Stimulated activated naive CD4-positive, alpha-beta T cell treated with Interleukin-2 at 50 U/mL for 16 hours (primary cell): ENCODE measurements at places on chromosomes 4 and X.

DNA sequence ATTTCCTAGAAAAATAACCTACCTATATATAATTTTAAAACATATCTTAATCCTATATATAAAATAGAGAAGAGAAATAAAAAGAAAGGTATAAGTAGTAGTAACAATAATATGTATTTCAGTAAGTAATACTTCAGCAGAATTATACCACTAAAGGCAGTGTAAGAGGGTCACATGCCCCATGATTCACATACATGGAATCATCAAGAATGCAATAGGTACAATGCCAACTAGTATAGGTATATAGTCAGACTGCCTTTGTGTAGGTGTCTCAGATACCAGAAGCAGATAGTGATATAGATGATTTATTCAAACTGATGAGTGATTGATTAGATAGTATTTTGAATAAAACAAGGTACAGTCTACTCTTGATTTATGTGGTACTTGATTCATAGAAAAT, 9.4 kb downstream of the AIMP1 start:
- no peak for DNase-seq

GRCh38 chr4:182185491-182185890, 57.7 kb upstream of the TENM3 start:
- DNase-seq: no peak

- DNase-seq: no peak
Observed at GRCh38 chr4:124343661-124344171, 368.8 kb downstream of the ANKRD50 start.

GRCh38 chr4:28948501-28948900, 1771.7 kb upstream of the PCDH7 start:
- DNase-seq: no peak

DNA sequence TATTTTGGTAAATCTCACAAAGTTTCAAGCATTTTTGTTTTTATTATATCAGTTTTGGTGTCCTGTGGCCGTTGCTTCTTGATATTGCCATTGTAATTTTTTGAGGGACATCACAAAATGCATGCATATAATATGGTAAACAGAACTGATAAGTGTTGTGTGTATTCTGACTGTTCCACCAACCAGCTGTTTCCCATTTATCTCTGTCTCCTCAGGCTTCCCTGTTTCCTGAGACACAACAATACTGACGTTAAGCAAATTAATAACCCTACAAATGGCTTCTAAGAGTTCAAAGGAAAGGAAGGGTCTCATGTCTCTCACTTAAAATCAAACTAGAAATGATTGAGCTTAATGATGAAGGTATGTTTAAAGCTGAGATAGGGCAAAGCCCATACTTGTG, 40.0 kb downstream of the UGT2B10 start:
- DNase-seq: no peak

GRCh38 chrX:107571296-107571998, 56.9 kb upstream of the PRPS1 start:
- no peak for DNase-seq

DNA sequence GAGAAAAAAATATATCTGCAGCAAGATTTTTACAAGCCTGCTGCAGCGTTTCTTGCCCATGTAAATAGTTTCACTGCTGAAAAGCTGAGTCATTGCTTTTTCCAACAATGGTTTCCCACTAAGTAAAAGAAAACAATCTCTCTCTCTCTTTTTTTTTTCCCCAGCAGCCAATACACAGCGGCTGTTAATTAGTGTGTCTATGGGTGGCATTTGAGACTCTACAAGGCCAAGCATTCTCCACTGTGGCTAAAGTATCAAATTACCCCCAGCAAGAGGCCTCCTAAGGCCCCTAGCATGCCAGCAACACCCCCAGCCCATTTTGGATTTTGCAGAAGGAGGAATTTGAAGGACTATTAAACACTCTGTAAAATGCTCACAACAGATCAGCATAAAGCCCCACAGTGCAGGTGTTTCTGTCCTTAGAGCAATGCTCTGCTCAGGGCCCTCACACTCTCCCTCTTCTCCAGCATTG, 837.4 kb downstream of the TRIML1 start:
- DNase-seq: no peak

- no peak for DNase-seq
Observed at GRCh38 chr4:3700736-3701135, 65.4 kb upstream of the ADRA2C start.

GRCh38 chrX:119229253-119229615, 6.9 kb upstream of the PGRMC1 start:
- no peak for DNase-seq

DNA sequence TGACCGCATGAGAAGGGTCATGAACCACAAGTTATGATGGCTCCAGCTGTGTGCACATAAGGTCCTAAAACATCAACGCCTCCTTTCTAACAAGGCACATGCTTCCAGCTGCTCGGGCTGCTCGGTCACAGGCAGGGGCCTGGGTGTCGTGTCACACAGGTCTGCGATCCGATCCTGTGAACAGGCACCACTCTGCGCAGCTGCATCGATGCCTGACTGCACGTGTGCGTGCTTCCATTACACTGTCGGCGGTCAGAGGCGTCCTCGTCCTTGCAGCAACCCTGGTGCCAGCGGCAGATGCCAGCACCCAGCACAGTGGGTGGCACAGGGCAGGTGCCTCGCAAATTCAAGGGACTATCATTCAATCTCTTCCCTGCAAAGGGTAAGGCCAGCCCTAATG, 23.9 kb downstream of the ZFYVE28 start:
- no peak for DNase-seq

GRCh38 chr4:8908206-8908893, 36.7 kb upstream of the HMX1 start:
- no peak for DNase-seq

DNA sequence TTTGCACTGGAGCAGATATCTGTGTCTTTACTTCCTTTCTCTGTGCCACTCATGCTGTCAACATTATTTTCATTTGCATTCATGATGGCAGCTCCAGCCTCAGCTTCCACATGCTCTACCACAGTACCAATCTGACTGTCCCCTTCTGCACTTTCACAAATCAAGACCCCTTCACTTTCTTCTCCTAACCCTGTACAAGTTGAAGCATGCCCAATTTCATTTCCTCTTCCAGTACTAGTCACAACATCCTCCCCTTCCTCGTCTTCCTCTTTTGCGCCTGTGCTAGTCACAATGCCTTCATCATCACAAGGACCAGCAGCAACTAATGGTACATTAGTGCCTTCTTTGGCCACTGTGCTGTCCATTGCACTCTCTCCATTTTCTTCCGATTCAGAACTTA, 26.5 kb downstream of the BOD1L1 start:
- no peak for DNase-seq

GRCh38 chr4:8294775-8295174, 25.2 kb downstream of the HTRA3 start:
- DNase-seq: no peak

DNA sequence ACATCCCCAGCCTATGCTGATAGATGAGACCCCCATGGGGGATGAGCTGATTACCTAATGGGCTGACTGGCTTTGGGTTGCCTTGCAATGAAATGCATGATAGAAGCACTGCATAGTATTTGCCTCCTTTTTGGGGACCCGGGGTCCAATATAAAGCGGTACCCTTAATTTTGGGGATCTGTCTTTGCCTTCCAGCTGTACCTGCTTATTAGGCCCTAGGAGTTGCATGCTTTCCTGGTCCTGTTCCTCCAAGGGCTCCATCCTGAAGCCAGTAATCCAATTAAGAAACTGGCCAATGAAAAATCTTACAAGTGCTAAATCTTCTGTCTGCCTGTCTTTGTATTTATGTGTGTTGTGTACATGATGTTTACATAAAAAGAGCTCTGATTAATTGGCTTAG, 791.6 kb downstream of the TRIML1 start:
- peak; percentile 2 for DNase-seq

GRCh38 chr4:10082047-10082446, 34.6 kb downstream of the WDR1 start:
- no peak for DNase-seq

- no peak for DNase-seq
Observed at GRCh38 chr4:155629956-155630355, 36.7 kb upstream of the GUCY1A1 start.

DNA sequence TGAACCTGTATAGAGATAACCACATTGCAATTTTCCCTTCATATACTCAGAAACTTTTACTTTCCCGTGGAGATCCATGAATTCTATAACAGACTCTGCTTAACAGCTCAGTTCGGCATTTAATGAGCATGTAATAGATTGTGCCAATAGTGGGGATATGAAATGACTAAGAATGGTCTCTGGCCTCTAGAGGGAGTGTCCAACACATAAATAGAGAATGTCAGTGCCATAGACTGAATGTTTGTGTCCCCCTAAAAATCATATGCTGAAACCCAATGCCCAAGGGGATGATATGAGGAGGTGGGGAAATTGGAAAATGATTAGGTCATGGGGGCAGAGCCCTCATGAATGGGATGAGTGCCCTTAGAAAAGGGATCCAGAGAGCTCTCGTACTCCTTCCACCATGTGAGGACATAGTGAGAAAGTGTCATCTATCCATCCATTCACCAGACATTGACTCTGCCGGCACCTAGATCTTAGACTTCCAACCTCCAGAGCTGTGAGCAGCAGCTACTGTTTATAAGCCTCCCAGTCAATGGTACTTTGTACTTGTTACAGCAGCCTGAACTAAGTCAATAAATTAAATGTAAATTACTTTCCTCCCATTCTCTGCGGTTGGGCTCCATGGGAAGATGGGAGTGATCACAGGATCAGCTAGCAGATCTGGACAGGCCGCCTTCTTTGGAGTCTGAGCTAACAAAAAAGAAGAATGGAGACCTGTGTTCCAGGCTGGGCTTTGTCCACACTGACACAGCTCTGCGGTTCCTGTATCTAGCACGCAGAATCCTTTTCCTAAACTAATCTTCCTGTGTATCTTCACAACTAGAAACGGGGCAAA, 28.1 kb upstream of the HPSE start:
- DNase-seq: no peak

GRCh38 chrX:153704021-153704526, 16.3 kb downstream of the SLC6A8 start:
- DNase-seq: no peak

DNA sequence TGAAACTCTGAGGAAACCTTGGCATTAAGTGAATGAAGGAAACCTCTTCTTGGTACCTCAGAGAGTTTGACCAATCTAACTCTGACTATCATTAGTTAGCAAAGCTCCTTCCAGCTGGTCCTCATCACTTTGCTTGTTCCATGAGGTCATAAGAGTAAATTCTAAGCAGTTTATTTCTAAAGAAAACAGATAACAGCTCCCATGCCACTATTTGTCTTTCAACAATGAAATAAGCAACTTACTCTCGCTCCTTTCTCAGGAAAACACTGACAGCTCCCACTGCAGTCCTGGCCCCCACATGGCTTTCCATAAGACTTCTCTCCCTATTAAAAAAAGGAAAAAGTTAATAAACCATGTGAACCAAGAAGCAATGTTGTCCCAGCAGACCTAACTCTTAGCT, 127.7 kb downstream of the COL4A6 start:
- no peak for DNase-seq

GRCh38 chr4:72418458-72418857, 150.6 kb downstream of the ADAMTS3 start:
- DNase-seq: no peak

DNA sequence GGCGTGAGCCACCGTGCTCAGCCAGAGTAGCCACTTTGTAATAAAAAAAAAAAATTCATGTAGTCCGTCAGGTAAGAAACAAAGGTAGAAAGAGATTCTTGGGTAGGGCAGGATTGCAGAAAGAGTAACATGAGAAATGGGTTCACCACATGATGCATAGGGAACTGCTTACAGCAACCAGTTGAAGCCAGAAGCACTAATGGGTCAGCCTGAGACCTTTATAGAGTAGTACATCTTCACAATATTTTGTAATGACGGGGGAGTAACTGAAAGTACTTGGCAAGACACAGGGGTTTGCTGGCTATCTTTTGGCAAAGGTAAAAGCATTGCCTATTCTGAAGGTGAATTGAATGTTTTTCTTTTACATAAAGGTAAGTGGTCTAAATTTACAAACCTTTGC, 29.1 kb downstream of the FAM193A start:
- no peak for DNase-seq

DNA sequence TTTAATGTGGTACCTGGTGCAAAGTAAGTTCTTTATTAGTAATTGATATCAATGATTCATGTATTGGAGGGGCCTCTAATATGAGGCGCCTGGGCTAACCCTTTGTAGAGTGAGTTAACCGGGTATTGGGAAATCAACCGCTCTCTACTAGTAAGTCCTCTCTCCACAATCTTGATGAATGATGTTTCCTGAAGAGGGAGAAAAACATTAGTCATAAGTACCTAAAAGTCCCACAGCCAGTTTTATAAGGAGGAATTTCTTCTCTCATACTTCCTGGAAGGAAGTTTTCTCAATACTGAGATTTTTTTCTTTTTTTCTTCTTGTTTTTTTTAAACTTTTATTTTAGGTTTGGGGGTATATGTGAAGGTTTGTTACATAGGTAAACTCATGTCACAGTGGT, 62.3 kb downstream of the AGTR2 start:
- no peak for DNase-seq

DNA sequence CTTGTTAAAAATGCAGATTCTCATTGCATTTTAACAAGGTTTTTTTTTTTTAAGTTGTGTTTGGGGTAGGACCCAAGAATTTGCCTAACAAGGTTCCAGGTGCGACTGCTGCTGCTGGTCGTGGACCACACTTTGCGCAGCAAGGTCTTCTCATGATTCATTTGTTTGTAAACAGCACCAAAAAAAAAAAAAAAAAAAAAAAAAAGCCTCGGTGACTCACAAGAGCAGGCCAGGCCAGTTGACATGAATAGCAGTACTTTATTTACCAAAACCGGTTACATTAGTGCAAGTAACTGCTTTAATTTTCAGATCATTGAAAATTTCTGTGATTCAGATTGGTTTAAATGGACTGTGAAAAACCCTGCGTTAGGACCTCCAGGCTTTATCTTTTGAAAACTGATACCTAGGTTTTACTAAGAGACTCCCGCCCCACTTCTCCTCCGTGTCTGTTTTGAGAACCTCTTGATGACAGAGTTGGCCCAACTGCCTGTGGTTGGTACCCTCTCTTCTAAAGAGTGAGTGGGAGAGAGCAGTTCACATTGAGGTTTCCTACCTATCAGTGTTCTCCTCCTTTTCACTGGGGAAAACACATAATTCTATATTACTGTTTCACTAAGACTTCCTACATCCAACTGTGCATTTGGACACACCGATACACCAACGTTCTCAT, 86.2 kb downstream of the PHEX start:
- DNase-seq: no peak

DNA sequence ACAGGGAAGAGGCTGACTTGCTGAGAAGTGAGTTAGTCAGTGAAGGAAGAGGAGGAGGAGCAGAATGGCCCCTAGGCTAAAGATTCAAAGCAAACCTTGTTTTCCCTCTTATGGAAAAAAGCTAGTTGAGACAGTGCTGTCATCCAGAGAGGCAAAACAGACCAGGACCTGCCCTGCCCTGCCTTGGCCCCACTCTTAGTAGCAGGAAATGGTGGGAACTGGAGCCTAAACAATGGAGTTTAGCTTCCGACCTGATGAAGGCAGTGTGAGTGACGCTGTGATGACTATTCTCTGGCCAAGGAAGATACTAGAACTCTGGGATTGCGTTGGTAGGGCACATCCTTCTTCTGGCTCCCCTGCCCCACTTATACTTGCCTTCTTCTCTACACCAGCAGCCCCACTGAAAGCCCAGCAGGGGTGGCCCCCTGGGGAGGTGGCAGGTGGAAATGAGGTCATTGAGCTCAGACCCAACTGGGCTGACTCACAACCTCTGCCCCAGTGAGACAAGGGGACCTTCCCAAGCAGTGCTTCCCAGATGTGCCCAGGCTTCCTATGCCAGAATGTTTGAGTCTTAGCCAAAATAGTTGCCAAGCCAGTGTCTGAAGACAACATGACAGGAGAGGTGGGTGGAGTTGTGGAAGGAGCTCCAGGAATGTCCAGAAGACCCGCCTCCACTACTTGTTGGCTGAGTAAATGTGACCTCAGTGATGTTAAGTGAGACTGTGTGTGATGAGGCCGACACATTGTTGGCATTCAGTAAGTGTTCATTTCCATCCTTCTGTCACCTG, 38.8 kb downstream of the MSN start:
- DNase-seq: peak; percentile 38
